ENCODE measurements at places on chromosomes 11 and 22. TPM values are rescaled to one million over a fixed set of nuclear protein-coding genes. Genes with fewer than 3 reads are reported as not detected.

DNA sequence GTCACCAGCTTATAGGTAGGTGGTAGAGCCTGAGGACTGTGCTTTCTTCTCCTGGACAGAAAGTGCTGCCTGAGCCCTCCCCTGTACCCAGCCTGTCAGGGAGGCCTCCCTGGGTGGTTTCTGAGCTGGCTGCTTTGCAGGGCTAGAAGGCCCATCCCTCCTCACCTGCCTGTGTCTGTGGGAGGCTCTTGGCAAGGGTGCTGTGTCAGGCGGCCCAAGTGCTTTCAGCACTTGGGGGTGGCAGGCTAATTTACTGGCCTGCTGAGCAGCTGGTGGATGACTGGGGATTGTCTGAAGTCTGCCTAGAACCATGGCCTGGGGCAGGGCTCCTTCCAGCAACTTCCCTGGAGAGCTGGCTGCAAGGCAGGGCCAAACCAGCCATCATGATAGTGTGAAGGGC lies 139.0 kb upstream of the NAV2 start:
- H3K27ac ChIP-seq: no peak overlapping the region
- peaks cover 3% of the 10 kb centered on the region for H3K4me1 ChIP-seq
- no peak overlapping the region for H3K4me3 ChIP-seq
- no peaks in the 10 kb centered on the region for H3K27me3 ChIP-seq

GRCh38 chr11:1827095-1827813 lies 7.5 kb upstream of the SYT8 start:
- no peaks in the 10 kb centered on the region for H3K27me3 ChIP-seq
- H3K4me3 ChIP-seq: no peak overlapping the region
- H3K4me1 ChIP-seq: peaks cover 22% of the 10 kb centered on the region
- no peak for DNase-seq

DNA sequence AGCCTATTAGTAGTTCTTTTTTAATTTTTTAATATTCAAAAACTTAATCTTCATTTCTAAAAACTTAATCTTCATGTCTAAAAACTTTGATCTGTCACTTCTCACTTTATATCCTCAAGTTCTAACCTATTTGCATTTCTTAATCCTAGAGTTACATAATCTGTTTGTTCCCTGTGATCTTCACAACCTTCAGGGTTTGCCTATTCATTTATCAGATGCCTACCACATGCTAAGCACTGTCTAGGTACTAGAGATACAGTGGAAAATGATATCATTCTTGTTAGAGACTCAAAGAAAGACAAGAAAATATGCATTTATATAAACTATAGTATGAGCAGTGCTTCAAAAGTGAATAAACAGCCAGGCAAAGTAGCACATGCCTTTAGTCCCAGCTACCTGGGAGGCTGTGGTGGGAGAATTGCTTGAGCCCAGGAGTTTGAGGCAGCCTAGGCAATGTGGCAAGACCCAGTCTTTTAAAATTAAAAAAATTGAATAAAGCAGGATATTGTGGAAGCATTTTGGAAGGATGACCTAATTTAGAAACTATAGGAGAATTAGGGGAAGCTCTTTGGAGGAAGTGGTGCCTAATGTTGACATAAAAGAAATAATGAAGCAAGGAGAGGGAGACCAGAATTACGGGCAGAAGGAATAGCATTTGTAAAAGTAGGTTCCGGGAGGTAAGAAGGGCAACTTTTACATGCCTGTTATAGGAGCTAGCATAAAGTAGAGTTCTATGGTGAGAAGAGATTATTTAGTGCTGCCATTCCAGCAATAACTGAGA lies 54.4 kb upstream of the GRK2 start:
- peaks cover 11% of the 10 kb centered on the region for H3K36me3 ChIP-seq
- H3K27me3 ChIP-seq: no peaks in the 10 kb centered on the region

DNA sequence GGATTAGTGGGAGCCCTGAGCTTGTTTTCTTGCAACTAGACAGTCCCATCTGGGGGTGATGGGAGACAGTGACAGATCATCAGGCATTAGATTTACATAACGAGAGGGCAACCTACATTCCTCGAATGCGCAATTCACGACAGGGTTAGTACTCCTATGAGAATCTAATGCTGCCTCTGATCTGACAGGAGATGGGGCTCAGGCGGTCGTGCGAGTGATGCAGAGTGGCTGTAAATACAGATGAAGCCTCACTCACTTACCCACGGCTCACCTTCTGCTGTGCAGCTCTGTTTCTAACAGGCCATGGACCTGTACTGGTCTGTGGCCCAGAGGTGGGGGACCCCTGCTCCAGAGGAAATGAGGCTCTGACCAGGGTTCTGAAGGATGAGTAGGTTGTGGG lies 125.5 kb downstream of the FBXO7 start:
- H3K27ac ChIP-seq: no peak overlapping the region
- no peaks in the 10 kb centered on the region for H3K4me1 ChIP-seq
- H3K4me3 ChIP-seq: no peak overlapping the region
- DNase-seq: no peak
- no peaks in the 10 kb centered on the region for H3K27me3 ChIP-seq

DNA sequence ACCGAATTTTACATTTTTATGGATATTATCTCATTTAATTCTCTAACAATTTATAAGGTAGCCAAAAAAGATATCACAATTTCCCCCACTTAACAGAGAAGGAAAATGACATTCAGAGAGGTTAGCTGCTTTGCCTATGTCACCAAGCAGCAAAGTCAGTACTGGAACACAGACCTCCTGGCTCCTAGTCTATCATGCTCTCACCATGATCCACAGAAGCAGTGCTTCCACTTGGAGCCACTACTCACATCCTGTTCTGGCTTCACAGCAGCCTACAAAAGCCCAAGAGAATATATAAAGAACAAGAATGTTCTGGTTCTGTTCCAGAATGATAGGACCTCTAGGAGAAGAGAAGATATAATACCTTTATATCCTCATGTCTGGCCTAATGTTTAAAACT lies 59.5 kb upstream of the SCUBE2 start:
- no peak overlapping the region for H3K4me3 ChIP-seq
- no peaks in the 10 kb centered on the region for H3K27me3 ChIP-seq
- no peaks in the 10 kb centered on the region for H3K4me1 ChIP-seq
- DNase-seq: no peak
- no peak overlapping the region for H3K27ac ChIP-seq

The F2 gene
- 1,505 TPM for total RNA-seq

The RTN4RL2 gene
- 0.89 TPM for total RNA-seq
